ENCODE measurements at places on chromosomes 12 and 14.

DNA sequence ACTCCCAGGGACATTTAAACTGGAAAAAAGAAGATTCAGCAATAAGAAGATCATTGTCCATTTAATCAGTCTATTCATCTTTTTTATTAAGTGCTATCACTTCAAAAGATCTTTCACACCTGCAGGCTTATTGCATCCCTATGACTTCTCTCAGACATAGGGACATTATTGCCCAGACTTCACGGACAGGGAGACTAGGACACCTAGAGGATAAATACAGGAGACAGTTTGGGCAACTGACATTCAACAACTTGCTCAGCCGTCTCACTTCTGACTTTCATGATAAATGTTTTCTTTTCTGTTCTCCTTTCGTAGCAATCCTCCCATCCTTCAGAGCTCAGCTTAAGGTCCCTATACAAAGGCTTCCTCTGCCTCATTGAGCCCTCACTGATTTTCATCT lies 84.3 kb downstream of the TMEM30B start:
- DNase-seq = no peak

GRCh38 chr12:88375306-88376305 lies 204.7 kb downstream of the KITLG start:
- DNase-seq = no peak

GRCh38 chr12:15212930-15213329 lies 8.3 kb downstream of the RERG start:
- no peak for DNase-seq

- no peak for DNase-seq
Observed at GRCh38 chr12:57169969-57170368, 22.6 kb upstream of the LRP1-AS start.

DNA sequence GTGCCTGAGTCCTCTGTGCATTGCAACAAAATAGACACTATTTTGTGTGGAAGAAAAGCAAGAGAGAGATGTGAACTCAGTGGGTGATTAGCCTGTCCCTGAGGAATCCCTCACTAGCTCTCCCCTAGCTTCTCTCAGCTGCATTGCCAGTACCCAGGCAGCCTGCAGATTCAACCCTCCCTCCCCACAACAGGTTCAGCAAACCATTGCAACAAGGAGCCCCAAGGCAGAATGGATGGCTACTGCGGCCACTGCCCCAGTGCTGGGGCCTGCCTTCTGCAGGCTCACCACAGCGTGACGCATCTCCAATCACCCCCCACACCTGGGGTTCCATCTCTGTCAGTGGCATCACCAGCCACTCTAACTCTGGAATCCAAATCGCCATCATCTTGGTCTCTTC lies 2.3 kb downstream of the CRACR2A start:
- DNase-seq = no peak

DNA sequence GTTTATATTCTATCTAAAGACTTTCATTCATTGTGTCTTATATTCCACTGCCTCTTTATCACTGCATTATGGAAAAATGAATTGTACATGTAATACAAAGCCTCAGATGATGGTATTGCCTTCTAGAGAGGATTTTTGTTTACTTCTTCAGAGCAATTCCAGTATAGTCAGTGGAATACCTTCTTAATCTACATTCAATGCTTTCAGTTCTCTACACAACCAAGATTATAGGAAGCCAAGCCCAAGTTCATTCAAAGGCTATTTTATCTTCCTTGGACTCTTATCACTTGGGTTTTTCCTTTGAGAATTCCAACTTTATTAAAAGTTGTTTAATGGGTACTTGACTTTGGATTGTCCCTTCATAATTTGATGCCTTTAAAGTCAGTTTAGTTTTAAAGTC lies 1971.0 kb upstream of the FLRT2 start:
- peak; percentile 66 for DNase-seq

GRCh38 chr12:1977588-1977987 lies 26.7 kb downstream of the DCP1B start:
- no peak for DNase-seq

DNA sequence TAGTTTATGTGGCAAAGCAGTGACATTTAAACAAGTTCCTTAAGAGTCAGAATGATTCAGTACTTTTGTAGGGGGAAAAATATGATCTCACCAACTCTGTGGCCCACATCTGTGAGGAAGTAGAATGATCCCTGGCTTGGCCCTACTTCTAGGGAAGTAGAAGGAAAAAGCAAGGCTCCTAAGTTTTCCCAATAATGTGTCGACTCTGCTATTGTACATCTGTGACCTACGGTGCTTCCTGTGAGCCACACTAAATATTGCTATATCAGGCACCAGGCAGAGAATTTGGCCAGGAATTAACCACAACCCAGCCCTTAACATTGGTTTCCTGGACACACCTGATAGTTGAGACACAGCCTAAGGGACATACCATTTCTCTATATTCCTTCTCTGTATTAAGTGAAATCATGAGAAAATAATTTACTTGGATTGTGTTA lies 9.3 kb upstream of the NID2 start:
- no peak for DNase-seq

GRCh38 chr12:68326716-68327115 lies 5.4 kb downstream of the MDM1 start:
- no peak for DNase-seq

GRCh38 chr12:111368291-111368787 lies 556 bp downstream of the PHETA1 start:
- no peak for DNase-seq

DNA sequence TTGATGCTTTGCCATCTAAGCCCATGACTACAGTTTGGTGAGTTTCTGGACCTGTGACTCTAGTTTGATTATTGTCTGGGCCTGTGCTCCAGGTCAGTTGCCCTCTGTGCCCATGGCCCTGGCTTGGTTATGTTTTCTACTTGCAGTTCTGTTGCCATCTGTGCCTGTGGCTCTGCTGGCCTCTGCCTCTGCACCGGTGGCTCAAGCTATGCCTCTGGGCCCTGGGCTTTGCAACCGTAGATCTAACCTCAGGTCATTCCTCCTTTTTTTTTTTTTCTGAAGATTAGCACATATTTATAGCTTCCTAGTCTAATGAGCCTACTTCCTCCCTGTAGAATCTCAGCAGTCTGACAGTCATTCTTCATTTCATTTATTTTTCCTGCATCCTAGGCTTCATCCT lies 161.2 kb downstream of the CCDC91 start:
- no peak for DNase-seq

GRCh38 chr12:97312570-97313135 lies 150.0 kb upstream of the RMST start:
- no peak for DNase-seq

GRCh38 chr12:51839310-51839947 lies 9.1 kb downstream of the FIGNL2 start:
- DNase-seq = no peak

DNA sequence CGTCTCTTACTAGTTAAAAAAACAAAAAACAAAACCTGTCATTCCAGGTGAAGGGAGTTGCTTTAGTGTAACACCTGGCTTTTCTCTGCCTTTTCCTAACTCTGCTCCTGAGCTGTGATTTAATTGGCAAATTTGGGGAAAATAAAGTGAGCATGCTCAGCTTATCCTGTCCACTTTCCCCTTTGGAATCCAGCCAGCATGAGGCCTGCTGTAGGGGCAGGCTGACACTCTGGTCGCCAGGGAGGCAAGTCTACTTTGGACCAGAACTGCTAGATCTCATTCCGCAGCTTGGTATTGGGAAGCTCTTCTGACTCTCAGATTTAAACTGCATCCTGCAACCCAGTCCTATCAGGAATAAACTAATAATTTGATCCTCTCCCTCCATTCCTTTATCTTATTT lies 30.1 kb downstream of the CDKN1B start:
- no peak for DNase-seq

DNA sequence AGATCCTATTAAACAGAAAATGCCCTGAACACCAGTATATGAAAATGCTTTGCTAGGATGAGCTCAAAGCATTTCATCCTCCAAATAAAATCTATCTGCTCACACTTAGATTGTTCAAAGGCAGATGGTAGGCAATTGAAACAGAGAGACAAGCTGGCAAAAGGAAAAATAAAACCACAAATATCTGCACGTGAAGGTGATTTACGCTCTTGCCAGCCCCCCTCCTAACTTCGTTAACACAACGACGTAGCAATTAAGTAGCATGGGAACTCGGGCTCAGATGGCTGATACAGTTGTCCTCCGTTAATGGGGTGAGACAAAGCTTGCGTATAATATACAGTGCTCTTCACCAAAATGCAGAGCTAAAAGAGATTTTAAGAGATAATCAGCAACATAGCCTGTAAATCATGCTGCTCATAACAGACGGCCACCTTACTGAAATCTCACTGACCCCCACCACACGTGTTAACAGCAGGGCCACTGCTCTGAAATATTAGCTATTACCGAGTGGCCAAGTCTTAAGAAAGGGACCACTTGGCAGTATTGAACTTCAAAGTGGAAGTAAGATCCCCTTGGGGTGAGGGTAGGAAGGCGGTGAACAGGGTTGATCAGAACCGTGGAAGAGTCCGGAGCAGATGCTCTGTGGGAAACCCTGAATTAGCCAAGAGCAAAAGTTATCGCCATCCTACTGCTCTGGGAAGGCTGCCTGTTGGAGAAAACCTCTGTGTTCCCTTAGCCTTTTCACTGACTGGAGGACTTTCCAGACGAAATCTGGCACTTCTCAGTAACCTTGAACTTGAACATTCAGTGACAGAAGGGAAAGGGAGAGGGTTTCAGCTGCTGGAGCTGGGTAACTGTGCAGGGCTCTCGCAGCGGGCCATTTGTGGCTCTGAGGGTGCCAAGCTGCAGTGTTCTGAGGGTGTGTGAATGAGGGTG lies 23.1 kb downstream of the ETV6 start:
- DNase-seq = no peak

DNA sequence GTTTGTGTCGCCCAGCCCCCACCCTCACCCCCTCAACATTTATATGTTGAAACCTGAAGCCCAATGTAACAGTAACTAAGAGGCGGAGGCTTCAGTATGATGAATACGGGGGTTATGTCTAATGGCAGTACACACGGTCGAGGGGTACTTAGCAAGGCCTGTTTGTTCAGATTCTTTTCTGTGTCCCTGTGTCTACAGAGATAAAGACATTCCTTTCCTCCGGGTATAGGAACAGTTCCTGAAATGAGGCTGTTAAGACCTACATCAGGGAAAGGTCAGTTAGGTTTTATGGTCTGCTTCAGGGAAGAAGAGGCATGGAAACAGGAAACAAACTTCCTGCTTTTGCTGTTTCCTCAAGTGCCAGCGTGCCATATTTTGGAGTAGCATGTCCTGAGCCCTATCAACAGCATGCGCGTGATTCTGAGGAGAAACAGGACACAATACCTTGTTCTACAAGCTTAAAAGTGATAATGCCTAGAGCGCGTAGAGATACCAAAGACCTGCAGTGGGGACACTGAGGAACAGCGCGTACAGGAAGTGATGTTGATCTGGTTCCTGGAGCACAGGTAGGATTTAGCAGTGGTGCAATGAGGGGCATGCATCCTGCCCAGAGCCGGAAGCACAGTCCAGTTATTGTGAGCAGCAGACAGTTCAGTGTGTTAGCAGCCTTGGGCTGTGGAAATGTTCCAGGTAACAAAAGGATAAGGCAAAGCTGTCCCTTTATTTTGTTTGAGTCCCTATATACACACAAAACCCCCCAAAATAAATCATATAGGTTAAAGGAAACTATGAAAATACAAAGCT lies 47.2 kb downstream of the FGD4 start:
- no peak for DNase-seq

- DNase-seq = no peak
Observed at GRCh38 chr12:117098361-117099217, 627 bp downstream of the TESC start.

GRCh38 chr14:76686646-76687045 lies 74.6 kb upstream of the VASH1 start:
- no peak for DNase-seq

- DNase-seq = no peak
Observed at GRCh38 chr12:20132818-20133217, 235.5 kb upstream of the PDE3A start.

GRCh38 chr12:7788294-7788660 lies 925 bp upstream of the NANOG start:
- DNase-seq = no peak

DNA sequence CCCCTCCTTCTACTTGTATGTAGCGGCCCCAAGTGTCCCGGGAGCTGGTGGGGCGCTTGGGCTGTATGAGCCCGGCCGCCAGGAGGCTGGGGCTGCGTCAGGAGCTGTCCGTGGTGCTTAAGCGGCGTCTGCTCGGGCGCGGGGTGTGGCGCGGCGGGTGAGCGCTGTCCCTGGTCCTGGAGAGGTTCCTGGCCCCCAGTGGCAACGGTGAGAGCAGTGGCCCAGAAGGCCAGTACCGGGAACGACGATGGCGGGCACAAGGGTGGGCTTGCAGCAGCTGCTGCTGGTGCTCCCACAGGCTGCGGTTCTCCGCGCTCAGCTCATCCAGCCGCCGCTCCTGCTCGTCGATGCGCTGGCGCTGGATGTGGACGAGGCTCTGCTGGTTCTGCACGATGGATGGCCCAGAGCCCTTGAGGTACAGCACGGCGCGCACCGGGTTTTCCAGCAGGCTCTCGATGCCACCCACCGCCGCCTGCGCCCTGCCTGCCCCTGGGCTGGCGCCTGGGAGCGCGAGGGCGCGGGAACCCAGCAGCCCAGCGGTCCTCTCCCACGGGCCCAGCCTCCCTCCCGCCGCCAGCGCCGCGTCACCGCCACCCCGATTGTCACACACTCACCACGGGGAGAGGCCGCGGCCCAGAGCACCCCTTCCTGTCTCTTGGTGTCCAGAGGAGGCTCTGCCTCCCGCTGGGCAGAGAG lies 41.9 kb upstream of the FKBP4 start:
- peak; percentile 61 for DNase-seq

- no peak for DNase-seq
Observed at GRCh38 chr12:204261-204678, 9.7 kb downstream of the SLC6A12 start.

- DNase-seq = no peak
Observed at GRCh38 chr12:3241621-3242020, 164.4 kb downstream of the TSPAN9 start.

GRCh38 chr12:89474615-89475014 lies 50.0 kb downstream of the GALNT4 start:
- no peak for DNase-seq

All from NCI-H226 (cell line).